ENCODE measurements at places on chromosomes 4 and X.

- peak; percentile 9 for DNase-seq
These were observed at the start of gene NAT8L for GRCh38 chr4:2059046-2059725. NAT8L (plus strand) TSS chr4:2059327; CDS start chr4:2059512, 185 bp downstream.

- DNase-seq = no peak
These were observed 48.2 kb downstream of the CLDN34 start for GRCh38 chrX:10015355-10015722.

GRCh38 chr4:8241895-8242696 lies 27.5 kb upstream of the HTRA3 start:
- DNase-seq = peak; percentile 65

DNA sequence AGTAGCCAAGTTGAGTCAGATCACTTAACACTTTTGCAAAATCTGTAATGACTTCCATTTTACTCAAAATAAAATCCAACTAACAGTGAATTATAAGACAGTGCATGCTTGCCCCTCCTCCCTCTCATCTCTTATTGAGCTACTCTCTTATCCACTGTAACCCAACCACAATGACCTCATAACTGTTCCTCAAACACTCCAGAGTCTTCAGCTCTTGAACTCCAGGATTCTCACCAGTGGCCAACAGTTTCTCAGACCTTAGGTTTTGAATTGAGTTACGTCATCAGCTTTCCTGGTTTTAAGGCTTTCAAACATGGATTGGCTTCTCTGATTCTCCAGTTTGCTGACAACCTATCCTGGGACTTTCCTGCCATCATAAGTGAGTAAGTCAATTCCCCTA lies 938.3 kb downstream of the RAB28 start:
- DNase-seq = no peak

DNA sequence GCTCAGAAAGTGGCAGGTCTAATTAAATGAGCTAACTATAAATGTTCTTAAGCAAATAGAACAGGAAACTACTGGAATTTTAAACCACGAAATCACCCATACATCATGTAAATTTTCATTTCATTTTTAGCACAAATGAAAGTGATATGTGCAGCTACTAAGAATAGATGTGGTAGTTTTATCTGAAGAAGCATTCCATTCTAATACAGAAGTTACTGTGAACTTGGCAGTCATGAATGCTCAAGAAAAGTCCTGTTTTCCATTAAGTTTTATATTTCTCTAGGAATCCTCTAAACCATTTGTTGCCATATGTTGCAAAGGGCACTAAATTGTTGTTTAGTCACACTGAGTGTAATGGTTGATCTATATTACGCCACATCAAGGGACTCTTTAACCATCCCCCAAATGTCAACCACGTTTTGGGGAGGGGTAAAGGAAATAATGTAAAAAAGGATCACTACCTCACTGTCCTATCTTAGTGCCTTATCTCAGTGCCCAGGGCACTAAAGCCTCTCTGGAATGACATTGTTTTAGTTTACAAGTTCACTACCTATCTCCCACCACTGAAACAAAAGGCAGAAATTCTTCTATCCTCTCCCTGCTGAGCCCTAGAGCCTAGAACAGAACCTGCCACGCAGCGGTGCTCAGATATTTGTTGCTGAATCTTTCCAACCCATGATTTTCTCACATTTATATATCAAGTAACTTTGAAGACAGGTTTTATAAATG lies 118.0 kb downstream of the SHISA3 start:
- DNase-seq = no peak

- no peak for DNase-seq
These were observed 159.2 kb downstream of the SLC4A4 start for GRCh38 chr4:71498002-71498401.

DNA sequence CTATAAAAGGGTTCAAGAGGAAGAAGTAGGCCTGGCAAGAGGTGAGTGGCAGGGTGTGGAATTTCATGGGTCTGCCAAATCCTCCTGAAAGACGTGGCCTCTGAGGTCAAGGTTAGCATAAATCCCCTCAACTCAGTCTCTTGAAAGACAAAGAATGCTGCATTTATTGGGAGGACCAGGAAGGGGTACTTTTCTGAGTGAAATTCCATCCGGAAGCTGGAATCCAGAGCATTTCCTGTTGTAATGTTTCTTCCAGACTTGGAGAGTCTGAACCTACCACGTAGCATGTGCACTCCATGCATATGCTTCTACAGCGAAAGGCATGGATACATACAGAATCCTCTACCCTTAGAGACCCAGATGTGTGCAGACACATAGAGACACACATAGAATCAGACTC lies 13.4 kb upstream of the FGD1 start:
- no peak for DNase-seq

- DNase-seq = peak; percentile 62
These were observed at the start of gene TSPAN6 for GRCh38 chrX:100636321-100636991. TSPAN6 (minus strand) TSS chrX:100636806; CDS start chrX:100636694, 112 bp downstream.

DNA sequence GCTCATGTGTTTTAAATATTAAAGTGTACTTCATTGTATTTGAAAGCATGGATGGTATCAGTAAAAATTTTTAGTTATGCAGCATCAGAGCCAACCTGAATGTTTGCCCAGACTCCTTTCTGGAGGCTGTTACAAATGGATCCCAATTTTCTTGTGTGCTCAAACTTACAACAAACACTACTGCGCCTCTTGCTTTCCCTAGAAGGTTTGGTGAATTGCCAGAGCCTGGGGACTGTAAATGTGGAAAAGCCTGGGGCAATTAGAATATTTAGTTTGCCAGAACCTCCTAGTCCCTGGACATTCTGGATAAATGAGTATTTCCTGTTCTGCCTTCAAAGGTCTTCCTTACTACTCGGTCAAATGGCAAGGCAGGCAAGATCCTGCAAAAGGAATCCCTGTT lies 4.8 kb downstream of the CAPN6 start:
- no peak for DNase-seq

DNA sequence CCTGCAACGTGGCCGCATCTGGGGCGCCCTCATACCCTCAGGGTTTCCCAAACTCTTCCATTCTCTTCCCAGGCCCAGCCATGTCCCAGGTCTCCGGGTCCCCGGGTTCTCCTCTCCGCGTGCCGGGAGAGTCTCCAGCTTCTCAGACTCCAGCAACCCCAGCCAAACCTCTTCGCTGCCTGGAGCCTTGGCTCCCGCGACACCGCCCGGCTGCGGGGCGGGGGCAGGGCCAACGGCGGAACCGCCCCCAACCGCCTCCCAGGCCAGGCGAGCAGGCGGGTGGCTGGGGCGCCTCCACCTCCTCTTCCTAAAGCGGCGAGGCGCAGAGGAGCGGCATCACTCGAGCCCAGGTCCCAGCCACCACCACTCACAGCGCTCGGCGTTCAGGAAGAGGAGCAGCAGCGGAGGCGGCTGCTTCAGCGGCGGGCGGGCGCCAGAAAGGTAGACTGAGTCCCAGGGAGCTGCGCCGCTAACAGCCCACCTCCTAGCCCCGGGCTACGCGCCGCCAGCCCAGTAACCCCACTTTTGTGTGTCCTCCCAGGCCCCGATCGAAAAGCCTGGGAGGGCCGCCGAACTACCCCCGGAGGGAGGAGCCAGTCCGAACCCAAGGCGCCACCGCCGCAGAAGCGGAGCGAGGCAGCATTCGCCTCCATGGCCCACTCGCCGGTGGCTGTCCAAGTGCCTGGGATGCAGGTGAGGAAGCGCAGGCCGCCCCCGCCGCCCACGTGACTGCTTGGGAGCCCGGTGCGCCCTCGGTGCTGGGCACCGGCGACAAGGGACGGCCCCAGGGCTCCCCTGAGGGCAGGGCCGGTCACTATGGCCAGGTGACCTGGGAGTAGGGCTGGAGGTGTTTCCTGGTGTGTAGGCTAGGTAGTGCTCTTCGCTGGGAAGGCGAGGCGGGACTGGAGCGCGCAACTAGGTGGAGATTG lies at the start of gene STK26:
Gene STK26 (plus strand): TSS at position 336 of the 929 bp plus-strand sequence. CDS start 316 bp downstream, at position 652.
- peak; percentile 15 for DNase-seq
